ENCODE measurements at places on chromosomes 3 and 15. TPM values are rescaled to one million over a fixed set of nuclear protein-coding genes. Genes with fewer than 3 reads are reported as not detected.
A peak's percentile ranks its signal among the peaks of the same experiment; 100 is the strongest.

The DNAH1 gene
- 5.3 TPM for total RNA-seq

The TRAIP gene
- total RNA-seq, result 6.3 TPM

The SYNPR gene
- total RNA-seq, result 1.0 TPM

The MGLL gene
- 77.9 TPM for total RNA-seq

The ENTPD3 gene
- 0.83 TPM for total RNA-seq

The CHRNA5 gene
- total RNA-seq, result 2.9 TPM

DNA sequence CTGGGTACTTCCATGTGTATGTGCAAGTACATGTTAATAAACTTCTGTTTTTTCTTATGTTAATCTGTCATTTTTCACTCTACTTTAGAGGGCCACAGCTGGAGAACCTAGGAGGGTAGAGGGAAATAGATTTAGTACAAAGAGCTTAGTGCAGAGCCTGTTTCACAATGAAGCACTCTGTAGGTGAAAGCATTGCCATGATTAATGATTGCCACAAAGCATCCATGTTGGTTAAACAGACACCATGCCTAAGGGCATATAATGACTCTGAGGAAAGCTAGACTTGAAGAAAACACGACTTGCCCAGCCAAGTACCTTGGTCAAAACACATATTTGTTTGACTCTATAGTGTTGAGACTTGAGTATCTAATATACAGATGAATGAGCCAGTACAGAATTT, 338.4 kb downstream of the FHIT start:
- no peaks in the 10 kb centered on the region for H3K27me3 ChIP-seq
- H3K4me3 ChIP-seq, result no peak overlapping the region
- peaks cover 7% of the 10 kb centered on the region for H3K4me1 ChIP-seq
- no peak overlapping the region for H3K27ac ChIP-seq

- no peak overlapping the region for H3K4me3 ChIP-seq
- peaks cover 34% of the 10 kb centered on the region for H3K4me1 ChIP-seq
- no peak overlapping the region for H3K27ac ChIP-seq
Observed at GRCh38 chr3:159819676-159820075, 169.0 kb upstream of the IL12A start.

DNA sequence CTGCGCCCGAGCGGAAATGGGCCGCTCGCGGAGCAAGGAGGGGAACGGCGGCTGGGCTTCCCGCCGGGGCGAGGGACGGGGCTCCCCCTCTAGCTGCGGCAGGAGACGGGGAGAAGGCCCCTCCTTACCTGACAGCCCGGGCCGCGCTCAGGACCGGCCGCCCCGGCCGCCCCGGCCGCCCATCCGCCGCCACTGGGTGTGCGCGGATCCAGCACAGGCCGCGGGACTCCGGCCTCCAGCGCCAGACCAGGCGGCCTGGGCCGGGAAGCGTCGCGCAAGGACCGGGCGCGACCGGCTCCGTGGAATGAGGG, 296 bp downstream of the TPRA1 start:
- no peaks in the 10 kb centered on the region for H3K36me3 ChIP-seq
- no peaks in the 10 kb centered on the region for H3K27me3 ChIP-seq
- peak overlapping the region; percentile 85 for H3K27ac ChIP-seq
- H3K4me3 ChIP-seq, result peak overlapping the region; percentile 97
- no peak for DNase-seq
- H3K4me1 ChIP-seq, result peaks cover 47% of the 10 kb centered on the region

DNA sequence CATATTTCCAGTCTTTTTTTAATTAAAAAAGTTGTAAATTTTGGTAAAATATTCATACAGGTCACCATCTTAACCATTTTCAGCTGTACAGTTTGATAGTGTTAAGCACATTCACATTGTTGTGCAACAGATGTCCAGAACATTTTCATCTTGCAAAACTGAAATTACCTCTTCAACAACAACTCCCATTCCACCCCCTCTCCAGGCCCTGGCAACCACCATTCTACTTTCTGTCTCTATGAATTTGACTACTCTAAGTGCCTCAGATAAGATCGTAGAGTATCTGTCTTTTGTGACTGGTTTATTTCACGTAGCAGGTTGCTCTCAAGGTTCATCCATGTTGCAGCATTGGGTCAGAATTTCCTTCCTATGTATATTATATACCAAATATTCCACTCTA, 76.0 kb downstream of the SLCO3A1 start:
- H3K4me3 ChIP-seq, result no peak overlapping the region
- H3K36me3 ChIP-seq, result no peaks in the 10 kb centered on the region
- no peaks in the 10 kb centered on the region for H3K27me3 ChIP-seq
- no peak overlapping the region for H3K27ac ChIP-seq
- DNase-seq, result peak; percentile 52

DNA sequence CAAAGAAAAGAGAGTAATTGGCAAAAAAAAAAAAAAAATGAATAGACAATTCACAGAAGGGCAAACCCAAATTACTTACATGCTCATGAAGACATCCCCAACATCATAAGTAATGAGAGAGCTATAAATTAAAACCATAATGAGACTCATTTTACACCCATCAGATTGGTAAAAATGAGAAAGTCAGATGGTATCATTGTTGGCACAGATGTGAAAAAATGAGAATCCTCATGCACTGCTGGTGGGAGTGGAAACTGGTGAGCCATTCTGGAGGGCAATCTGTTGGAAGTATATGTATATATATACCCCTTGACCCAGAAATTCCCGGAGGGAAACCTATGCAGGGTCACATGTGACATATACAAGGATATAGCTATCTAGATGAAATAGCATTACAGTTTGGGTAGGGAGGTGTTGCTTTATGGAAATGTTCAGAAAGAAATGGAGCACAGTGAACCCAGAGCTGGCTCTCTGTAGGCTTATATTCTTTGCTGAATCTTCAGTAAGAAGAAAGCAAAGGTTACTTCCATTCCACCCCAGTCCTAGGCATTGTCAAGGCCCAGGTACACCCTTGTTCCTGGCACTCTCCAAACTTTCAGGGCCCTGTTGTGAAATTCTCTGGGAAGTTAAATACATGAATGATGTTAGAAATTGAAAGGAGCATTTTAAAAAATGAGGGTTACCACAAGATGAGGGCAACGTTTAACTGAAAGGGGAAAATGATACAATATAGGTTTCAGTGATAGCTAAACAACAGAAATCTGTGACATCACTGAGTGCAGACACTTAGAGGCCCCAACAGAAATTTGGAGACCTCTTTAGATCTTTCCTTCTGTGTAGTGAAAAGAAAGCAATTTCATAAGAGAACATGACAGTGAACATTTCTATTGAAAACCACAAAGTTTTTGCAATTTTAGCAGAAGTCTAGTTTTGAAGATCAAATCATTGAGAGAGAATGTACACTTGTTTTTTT, 132.7 kb upstream of the TPRG1 start:
- no peaks in the 10 kb centered on the region for H3K36me3 ChIP-seq
- no peaks in the 10 kb centered on the region for H3K27me3 ChIP-seq
- DNase-seq, result no peak
- H3K4me3 ChIP-seq, result no peak overlapping the region

DNA sequence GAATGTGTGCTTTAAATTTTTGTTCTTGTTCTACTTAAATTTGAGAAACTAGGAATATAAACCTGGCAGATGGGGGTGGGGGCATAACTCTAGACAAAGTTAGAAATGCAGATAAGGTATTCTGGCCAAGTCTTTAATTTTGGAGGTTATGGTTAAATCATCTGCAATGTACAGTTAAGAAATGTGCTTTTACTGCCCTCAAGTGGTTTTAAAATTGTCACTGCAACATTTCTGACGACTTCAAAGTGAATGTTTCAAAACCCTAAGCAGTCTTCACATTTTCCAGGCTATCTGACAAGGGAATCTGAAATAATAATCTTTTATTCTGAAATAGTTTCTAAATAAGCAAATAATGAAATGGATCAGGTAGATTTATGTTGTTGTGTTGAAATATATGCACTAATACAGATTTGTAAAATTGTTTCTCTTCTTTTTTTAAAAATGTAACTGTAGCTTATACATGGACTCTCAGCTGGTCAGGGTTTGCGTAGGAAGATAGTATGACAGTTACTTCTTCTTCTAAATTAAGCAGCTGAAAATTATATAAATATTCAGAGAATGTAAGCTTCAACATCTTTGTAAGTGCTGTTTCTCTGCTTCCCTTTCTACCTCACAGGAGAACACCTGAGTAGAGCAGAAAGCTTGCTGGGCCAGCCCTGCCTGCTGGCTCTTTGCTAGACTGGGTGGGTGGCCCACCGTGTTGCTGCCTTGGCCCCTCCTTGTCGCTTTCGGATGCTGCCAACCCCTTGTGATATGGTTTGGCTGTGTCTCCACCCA, 45.0 kb downstream of the SUCNR1 start:
- H3K4me1 ChIP-seq, result no peaks in the 10 kb centered on the region
- H3K27me3 ChIP-seq, result no peaks in the 10 kb centered on the region
- no peaks in the 10 kb centered on the region for H3K36me3 ChIP-seq

DNA sequence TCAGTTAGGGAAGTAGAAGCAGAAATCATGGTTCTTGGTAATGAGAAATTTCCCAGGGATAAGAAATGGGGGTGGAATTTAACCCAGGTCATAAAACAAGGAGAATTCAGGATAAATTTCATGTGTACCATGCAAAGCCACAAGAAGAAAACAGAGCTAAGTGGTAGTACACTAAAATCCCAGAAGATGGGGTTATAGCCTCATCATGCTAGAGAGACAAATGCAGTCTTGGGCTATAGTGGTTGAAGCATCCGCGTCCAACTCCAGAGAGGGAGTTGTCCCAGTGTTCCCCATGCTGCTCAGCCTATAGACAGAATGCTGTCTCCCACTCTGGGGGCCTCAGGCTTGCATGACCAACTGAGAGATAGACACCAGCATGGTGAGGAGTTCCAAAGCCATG, 36.2 kb upstream of the CLRN1 start:
- no peaks in the 10 kb centered on the region for H3K27me3 ChIP-seq
- no peak for DNase-seq
- no peaks in the 10 kb centered on the region for H3K4me1 ChIP-seq
- H3K4me3 ChIP-seq, result no peak overlapping the region
- no peak overlapping the region for H3K27ac ChIP-seq
